NCI-H146 (cell line): ENCODE measurements at places on chromosomes 11 and 22.

DNA sequence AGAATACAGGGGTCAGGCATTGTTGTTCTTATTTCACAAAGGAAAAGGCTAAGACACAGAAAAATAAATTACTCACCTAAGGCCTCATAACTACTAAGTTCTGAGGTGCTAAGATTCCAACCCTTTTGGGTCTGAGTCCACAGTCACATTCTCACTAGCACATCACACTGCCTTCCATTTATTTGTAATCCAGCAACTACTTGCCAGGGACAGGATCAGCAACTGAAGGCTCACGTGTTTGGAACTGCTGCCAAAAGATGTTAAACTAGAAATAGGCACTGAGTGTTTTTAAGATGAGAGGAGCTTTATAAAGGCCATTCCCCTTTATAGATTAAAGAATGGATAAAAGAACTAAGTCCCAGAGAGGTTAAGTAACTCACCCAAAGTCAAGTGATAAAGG is 58.0 kb downstream of the CADM1 start:
- DNase-seq = no peak

DNA sequence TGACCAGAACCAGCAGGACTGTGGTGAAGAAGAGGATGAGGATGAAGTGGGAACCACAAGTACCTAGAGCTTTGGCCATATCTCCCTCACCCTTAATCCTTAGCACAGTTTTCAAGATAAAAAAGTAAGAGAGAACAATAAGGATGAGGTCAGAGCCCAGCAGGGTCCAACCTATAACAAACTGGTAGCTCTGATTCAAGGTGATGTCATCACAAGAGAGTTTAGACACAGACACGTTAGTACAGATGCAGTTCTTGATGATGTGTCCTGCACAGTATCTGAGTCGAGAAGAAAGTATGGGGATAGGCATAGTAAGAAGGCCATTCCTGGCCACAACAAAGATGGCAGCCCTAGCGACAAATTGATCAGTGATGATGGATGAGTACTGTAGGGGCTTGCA is 586 bp downstream of the OR56A5 start:
- DNase-seq = no peak

GRCh38 chr11:99742501-99742900 is 721.8 kb downstream of the CNTN5 start:
- DNase-seq = no peak

GRCh38 chr22:38262051-38262795 is 10.6 kb downstream of the TMEM184B start:
- no peak for DNase-seq

DNA sequence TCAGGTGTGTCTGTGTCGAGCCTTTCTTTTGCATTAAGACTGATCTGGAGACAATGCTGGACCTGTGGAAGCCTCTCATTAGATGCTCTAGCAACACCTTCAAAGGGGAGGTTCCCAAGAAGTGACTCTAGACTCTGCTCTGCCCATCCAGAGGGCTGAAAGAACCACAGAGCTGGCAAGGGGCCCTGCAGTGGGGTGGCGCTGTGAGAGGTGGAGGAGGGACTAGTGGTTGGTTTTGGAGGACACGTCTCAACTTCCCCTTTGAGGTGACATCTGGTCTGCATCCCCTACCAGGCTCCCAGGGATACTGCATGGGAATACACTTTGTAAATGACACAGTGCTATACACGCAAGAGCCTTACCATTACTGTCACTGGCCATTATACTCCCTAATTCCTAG is 34.2 kb upstream of the SYT13 start:
- no peak for DNase-seq

- DNase-seq = peak; percentile 74
Observed at GRCh38 chr22:28819253-28820096, 19.1 kb upstream of the XBP1 start.

DNA sequence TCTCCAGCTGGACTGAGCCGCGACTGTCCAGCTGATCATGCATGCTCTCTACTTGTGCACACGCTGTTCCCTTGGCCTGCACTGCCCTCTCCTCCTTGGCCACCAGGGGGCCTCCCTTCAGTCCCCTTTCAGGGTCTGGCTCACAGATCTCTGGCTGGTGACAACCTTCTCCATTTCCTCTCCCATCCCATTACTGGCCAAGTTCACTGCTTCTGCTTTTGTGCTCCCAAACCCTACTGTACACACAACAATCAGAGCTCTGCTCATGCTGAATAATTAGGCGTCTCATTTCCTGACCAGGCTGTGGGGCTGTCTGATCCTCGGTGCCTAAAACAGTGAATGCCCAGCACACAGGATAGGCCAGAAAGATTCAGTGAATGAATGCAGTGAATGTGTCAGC is 224.0 kb upstream of the NARS2 start:
- peak; percentile 62 for DNase-seq

DNA sequence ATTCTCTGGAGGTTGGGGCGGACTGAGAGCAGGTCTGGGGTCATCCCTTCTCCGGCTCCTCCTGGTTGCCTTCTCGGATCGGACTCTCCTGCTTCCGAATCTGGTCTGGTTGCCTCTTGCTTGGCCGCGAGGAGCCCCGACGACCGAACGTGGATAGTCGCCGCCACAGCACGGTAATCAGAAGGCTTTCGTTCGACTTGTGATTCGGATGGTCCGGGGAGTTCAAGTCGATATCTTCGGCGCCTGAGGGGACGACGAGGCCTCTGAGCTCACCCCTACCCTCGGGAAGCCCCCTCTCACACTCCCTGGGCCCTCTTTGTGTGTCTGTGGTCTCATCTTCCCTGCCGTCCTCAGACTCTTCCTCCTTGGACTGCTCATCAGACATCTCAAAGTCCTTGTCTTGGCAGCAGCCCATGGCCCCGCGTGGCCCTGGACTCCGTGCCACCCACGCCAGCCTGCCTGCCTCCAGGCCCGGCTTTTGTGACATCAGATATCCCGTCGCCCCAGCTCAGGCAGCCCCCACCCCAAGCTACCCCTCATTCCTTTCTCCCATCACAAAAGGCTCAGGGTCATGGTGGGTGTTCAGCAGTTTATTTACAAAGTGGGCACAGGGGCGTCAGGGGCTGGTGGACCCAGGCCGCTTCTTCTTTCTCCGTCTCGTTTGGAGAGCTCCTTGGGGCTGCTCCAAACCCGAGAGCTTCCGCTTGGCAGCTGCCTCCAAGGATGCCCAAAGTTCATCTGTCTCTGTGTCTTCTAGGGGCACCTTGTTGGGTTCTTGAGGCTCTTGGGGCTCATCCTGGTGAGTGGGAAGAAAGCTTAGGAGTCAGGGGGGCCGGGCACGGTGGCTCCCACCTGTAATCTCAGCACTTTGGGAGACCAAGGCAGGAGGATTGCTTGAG is at the start of gene TEX54:
TEX54 (minus strand) TSS at position 506 of the 899 bp plus-strand sequence.
- peak; percentile 65 for DNase-seq

GRCh38 chr11:5522308-5522707 is 5.8 kb upstream of the UBQLNL start:
- no peak for DNase-seq
